ENCODE measurements at places on chromosomes 2 and 18.
A peak's percentile ranks its signal among the peaks of the same experiment; 100 is the strongest.

DNA sequence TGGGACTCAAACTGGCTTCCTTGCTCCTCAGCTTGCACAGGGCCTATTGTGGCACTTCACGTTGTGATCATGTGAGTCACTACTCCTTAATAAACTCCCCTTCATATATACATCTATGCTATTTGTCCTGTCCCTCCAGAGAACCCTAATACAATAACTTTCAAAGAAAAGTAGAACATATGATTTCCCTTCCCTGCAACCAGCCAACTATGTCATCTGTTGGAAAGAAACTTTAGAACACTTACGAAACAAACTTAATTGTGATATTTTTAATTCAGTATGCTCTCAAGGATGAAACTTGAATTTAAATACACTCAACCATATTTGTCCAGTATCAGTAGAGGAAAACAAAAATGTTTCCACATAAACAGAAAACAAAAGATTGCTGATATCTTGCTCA, 84.4 kb downstream of the DYM start:
- DNase-seq = no peak

DNA sequence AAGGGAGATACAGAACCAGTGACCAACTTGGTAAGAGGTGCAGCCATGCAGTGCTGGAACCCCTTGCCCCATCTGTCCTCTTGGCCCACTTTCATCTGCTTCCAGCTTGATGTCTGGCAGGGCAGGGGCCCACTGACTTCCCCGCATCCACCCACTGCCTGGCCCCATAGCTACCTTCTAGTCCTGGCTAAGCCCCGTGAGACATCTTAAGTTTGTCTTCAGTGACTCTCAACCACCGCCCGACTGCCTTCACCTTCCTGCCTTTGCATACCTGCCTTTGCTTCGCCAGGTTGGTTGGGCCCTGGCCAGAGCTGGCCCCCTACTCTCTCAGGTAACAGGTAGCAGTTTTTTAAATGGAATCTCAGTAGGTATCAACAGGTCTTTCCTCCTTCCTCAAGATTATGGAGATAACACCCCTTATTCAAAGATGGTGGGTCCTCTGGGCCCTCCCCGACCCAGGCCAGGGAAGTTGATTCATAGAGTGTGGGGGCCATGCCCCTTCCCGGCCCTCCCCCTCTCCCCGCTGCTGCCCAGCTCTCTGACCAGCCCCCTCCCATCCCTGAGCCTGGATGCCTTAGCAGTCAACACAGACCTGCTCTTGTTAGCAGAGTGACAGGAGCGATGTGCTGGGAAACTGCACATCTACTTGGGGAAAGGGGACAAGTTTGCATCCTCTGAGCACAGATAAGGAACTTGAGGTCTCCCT, 2.8 kb downstream of the ARID5A start:
- no peak for DNase-seq

DNA sequence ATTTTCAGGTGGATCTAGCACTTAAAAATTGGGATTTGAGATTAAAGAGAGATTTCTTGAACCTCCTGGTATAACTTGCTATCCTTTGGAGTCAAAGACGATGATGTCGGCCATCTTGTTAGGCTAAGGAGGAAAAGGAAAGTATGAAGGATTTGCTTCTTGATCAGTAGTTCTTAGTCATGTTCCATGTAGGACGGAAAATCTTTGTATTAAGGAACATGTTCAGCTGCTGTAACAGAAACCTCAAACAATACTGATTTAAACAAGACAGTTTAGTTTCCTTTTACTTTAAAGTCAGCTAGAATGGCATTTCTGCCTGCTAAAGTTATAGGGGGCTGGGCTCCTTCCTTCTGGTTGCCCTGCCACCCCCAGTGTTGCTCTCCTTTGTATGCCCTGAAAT, 56.4 kb upstream of the MGAT5 start:
- DNase-seq = no peak

DNA sequence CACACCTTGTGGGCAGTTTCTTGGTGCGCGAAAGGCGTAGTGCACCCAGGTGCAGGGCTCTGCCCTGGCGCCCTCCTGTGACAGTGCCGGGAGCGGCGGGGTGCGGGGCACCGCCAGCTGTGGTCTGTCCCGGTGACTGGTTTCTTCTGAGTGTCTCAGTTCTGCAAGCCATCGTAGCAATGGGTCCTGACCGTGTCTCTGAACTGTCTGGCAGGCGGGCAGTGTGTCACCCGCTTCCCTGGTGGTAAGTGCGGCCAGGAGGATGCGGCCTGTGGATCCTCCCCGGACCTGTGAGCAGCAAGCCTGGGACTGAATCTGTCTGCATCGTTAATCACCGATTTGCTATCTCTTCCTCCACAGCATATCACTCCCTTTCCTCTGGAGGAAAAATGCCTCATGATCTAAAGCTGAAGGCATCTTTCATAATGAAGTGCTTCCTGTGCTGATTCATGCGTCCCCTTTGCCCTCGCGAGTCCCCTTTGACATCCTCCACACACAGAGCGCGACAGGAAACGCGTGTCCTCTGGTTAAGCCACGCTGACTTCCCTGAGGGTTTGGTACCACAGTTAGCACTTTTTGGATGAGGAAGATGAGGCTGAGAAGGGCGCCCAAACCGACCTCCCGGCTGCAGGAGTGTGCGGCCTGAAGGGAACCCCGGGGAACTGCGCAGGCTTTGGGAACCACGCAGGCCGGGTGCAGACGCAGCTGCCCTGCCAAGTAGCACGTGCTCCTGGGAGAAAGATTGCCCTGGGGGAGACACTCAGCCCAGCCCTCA, 416.0 kb upstream of the HS6ST1 start:
- no peak for DNase-seq

GRCh38 chr2:113337809-113338208, 59.1 kb upstream of the PAX8 start:
- no peak for DNase-seq

GRCh38 chr2:177335917-177336450, 56.6 kb upstream of the AGPS start:
- DNase-seq = no peak

GRCh38 chr2:148842050-148842449, 33.0 kb upstream of the KIF5C start:
- DNase-seq = no peak

DNA sequence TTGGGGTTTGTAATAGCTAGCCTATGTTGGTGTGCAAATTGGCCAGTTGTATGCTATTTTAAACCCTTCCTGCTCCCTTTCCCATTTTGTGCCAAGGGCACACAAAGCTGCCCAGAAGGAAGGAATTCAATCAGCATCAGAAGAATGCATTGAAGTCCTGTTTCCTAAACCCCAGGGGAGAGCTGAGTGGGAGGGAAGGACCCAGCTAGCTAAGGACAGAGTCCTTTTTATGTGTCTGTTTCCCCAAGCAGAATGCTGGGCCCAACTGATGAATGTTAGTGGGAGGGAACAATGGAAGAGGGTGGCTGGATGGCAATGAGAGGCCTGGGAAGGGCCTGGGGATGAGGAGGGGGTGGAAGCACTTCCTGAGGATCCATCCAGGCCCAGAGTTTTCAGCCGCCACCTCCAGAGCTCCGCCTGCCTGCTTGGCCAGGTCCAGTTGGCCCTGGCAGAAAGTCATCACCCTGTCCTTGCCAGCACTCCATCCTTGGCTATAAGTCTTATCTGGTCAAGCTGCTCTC, 32.7 kb downstream of the MEX3C start:
- DNase-seq = no peak

GRCh38 chr2:43331422-43331821, 105.0 kb upstream of the ZFP36L2 start:
- DNase-seq = no peak

DNA sequence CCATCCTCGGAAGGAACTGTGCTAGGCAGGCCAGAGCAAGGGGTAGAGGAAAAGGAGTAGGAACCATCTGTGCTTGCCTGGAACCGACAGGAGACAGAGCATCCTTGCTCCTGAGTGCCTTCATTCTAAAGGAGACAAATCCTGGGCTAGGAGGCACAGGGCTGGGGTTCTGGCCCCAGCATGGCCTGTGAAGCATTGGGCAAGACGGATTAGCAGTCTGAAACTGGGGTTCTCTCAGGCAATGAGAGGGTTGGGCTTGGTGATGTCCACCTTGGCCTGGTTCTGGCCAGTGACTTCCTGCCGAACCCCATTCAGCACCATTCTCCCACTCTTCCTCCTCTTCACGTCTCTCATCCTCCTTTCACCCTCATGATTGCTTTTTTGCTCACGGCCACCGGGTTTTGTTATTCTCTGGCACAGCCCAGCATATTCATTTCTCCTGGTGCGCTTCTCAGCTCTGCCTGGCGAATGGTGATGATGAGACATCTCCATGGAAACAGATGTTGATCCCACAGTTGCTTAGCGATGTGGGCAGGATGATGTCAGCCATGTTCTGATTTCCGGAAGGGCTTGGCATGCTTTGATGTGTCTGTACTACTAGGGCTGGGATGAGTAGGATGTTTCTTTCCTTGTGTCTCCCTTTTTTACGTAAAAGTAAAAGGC, 127.7 kb downstream of the CAPN13 start:
- peak; percentile 19 for DNase-seq

DNA sequence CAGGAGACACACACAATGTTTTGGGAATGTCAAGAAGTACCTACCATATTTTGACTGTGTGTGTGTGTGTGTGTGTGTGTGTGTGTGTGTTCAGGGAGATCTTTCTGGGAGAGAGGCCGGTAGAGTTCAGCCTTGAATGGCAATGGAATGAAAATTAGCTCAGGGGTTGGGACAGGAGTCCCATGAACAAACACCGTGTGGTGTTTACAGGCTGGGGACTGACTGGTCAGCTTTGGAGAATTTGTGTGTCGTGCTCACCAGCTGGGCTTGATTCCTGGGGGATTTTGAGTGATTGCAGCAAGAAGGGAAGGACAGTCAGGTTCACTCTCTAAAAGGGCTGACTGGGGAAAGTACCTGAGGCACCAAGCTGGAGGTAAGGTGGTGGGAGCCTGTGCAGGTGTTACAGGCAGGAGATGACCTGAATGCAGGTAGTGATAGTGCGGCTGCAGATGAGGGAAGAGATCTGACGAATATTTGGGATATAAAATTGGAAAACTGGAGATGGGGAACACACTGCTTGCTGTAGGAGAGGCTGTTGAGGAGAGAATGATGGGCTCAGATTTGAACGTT, 2.5 kb upstream of the ADNP2 start:
- no peak for DNase-seq

DNA sequence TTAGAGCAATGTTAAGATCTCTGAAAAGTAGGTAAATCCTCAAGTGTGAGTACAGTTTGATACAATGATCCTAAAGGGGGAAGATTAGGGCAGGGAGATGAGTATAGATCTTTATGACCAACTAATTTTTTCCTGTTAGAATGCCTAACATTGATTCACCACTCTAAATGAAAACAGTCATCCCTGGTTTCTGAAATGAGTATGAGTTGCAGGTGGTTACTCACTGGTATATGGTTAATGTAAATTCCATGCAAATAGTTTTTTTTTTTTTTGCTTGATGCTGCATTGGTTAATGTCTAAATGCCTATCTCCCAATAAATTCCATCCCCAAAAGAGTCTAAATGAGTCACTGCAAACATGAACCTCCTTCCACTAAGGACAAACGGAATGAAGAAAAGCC, 55.0 kb upstream of the SERPINB2 start:
- peak; percentile 6 for DNase-seq

DNA sequence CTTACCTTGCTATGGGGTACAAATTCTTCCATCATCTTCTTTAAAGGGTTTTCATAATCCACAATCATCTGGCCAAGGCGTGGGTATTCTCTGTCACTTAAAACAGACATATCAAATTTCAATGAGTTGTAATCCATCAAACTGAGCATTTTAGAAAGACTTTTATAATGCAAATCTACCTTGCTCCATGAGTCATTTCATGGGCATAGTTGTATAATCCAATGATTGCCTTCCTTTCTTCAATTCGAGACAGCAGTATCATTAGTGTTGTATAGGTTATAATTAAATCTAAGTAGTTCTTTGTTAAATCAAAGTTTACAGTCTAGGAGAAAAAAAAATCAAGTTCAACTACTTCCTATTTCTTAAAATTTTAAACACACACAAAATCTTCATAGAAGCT, 36.3 kb downstream of the NCKAP1 start:
- no peak for DNase-seq

DNA sequence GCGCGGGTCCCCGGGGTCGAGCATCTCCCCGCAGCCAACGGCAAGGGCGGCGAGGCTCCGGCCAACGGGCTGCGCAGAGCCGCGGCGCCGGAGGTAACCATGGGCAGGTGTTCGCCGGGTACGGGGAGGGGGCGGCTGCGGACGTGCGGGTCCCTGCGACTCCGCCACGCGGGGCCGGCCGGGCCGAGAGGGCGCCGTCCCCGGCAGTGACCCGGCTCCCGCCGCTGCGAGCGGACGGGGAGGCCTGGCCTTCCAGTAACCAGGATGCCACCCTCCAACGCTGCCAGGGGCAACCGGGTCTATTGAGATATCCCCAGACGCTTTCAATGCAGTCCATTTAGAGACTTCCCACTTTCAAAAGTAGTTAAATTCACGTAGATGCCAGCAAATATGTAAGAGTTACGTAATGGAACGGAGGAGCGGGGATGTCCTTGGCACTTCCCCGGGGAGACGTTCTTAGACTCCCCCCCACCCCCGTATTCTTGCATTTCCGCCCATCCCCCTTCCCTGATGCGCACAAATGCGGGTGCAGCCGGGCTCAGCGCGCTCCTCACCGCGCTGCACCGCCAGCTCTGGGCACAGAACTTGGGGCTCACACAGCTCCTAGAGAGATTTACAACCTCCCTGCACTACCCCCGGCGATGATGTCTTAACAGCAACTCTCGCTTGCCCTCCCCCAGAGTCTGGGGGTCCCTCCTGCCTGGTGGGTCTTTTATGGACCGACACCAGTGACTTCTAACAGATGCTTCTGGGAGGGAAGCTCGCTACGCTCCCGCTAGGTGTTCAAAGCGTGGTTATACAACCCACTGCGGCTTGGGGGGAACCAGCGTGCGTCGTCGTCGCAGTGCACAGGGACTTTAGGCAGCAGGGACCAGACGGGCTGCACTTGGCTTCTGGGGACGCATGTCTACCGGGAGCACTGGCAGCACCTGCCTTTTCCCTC, 657 bp downstream of the SGPP2 start:
- DNase-seq = no peak

DNA sequence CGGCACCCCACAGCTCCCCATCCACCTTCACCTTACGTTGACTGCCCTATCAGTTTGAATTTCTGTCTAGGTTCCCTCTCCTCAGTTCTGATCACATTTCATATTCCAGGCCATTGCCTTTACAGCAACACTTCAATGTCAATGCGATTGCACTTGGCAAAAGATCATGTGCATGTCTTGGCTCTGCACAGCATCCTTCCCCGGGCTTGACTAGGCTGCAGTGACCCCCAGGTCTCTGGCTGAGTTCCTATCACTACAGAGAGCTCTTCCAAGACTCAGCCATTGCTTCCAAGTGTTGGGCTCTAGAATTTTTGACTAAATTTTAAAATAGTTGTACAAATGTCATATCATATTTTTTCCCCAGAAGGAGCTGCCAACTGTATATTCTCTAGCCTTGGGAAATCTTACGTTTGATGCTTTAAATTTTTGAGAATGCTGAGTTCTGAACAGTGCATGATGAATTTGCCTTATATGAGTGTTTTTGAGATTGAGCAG, 103.8 kb upstream of the NEDD4L start:
- DNase-seq = no peak

GRCh38 chr2:168237741-168238140, 9.7 kb downstream of the STK39 start:
- no peak for DNase-seq

- no peak for DNase-seq
These were observed 218.3 kb upstream of the STK17B start for GRCh38 chr2:196389670-196390069.

Data from RCC 7860 (cell line).